PC-3 (cell line): ENCODE measurements at places on chromosomes 13 and 19. TPM values are rescaled to one million over a fixed set of nuclear protein-coding genes. Genes with fewer than 3 reads are reported as not detected.

Gene PLA2G4C
- total RNA-seq, result 0.63 and 2.6 TPM in 2 replicates

DNA sequence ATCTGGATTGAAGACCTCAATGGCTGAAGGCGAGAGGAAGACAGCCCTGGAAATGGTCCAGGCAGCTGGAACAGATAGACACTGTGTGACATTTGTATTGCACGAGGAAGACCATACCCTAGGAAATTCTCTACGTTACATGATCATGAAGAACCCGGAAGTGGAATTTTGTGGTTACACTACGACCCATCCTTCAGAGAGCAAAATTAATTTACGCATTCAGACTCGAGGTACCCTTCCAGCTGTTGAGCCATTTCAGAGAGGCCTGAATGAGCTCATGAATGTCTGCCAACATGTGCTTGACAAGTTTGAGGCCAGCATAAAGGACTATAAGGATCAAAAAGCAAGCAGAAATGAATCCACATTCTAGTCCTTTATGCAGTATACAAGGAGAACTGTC lies 1.2 kb downstream of the POLR1D start:
- peaks cover 16% of the 10 kb centered on the region; the same call in 1 of the 2 replicates for H3K36me3 ChIP-seq
- DNase-seq, result no peak
- H3K27me3 ChIP-seq, result no peaks in the 10 kb centered on the region
- no peak overlapping the region for H3K27ac ChIP-seq

GRCh38 chr13:66407128-66407527 lies 823.0 kb downstream of the PCDH9 start:
- peaks cover 45% of the 10 kb centered on the region for H3K4me1 ChIP-seq
- no peak overlapping the region for H3K4me3 ChIP-seq
- H3K36me3 ChIP-seq, result no peaks in the 10 kb centered on the region
- no peak for DNase-seq

Gene TEKTIP1
- total RNA-seq, result not detected in 2 replicates

DNA sequence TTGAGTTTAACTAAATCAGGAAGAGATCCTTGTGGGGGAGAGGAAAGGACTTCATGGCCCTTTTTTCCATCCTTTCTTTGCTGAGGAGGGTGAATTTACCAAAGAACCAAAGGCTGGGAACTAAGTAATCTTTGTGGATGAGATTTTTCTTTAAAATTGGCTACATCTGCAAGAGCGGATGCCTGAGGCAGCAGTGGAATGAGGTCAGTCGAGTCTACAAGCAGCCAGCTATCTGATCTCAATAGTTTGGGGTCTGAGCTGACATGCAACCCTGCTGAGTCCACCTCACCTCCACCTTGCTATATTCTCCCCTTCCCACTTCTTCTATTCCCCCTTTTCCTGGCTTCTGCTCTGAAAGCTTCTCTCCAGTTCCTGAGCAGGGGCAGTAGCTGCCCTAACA lies 3.6 kb upstream of the DNAJC15 start:
- H3K36me3 ChIP-seq, result no peaks in the 10 kb centered on the region
- no peaks in the 10 kb centered on the region for H3K27me3 ChIP-seq
- peaks cover 11% of the 10 kb centered on the region for H3K4me1 ChIP-seq
- H3K4me3 ChIP-seq, result no peak overlapping the region

Gene ZNF66
- total RNA-seq, result 0.44 and 2.4 TPM in 2 replicates

DNA sequence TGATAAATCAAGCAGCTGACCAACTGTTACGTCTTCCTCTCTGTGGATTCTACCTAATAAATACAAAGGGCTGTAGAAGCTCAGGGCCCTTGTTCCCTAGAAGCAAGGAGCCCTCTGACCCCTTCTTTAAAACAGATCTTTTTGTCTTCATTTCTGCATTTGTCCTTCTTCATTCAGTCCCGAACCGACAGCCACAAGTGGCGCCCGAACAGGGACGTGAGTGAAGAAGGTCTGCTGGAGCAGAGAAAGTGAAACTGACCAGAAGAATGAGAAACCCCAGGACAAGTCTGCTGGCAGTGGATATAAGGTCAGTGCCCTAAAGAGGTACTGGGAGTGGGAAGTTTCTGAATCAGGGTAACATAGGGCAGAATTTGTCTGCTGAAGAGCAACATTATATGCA lies 13.1 kb downstream of the ZNF773 start:
- no peak for DNase-seq
- no peaks in the 10 kb centered on the region for H3K27me3 ChIP-seq
- no peak overlapping the region; the same call in 1 of the 2 replicates for H3K4me3 ChIP-seq

Gene ZNF528
- total RNA-seq, result 4.9 and 5.7 TPM in 2 replicates

- DNase-seq, result no peak
- H3K4me1 ChIP-seq, result peaks cover 23% of the 10 kb centered on the region
- no peaks in the 10 kb centered on the region for H3K27me3 ChIP-seq
- H3K4me3 ChIP-seq, result no peak overlapping the region
- H3K27ac ChIP-seq, result no peak overlapping the region
These were observed 545.2 kb downstream of the IRS2 start for GRCh38 chr13:109241160-109241559.
